ENCODE measurements at places on chromosomes 7 and 10.

DNA sequence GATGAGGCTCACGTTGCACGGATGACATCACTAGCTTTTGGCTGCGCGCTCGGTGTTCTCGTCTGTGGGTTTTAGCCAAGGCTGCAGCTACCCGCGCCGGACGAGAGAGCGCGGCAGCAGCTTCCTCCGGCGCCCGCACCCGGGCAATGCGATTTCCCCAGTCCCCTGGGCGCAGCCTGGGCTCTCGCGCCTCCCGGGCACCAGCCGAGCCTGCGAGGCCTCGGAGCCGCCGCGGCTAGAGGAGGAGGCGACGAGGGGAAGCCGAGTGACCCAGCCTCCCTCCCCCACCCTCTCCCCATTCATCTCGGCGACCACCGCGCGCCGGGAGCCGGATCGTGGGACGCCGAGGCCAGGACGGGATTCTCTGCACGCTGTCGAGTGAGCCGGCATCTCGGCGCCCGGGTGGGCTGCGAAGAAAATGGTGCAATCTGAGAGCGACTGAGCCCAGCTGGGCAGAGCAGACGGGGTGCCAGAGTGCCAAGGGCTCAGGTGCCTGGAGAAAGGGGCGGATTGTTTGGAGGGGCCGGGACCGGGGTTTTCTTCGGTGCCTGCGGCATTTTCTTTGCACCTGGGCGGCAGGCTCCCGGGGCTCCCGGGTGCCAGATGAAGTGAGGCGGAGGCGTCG lies 1.2 kb upstream of the TMEM178B start:
- peak; percentile 10 for DNase-seq

DNA sequence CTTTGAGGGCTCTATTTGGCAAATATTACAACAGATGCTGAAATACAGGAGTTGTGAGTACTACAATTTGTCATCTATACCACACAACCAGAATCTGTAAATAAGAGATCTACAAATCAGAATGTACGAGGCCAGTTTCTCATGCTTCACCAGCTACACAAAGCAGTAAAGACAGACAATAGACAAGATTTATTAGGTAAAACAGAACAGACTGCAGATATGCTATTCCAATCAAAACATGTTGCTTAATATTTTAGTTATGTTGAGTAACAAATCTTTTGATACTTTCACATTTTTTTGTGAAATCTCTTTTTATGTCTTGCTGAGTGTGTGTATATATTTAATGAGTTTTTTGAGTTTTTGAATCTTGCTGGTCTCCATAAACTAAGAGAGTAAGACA lies 109.1 kb downstream of the CHCHD3 start:
- DNase-seq, result no peak

- DNase-seq, result no peak
Measured at GRCh38 chr7:92205987-92206386, 27.0 kb upstream of the LRRD1 start.

DNA sequence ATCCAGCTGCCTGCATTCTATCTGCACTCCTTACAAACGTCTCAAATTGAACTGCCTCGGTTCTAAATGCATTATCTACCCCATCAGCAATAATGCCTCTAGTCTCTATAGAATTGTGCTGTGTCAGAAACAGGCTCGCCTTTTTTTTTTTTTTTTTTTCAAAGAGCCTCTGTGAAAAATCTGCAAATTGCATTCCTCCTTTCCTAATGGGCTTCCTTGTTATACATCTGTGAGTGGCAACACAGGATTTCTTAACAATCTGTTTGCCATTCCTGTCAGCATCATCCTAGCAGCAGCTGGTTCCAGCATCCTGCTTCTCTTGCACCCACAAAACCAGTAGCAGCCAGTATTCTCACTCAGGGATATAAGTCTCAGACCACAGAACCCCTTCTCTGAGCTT lies 413.5 kb upstream of the SEMA3D start:
- DNase-seq, result no peak

- DNase-seq, result no peak
Measured at GRCh38 chr7:102047-102711, 90.2 kb upstream of the FAM20C start.

GRCh38 chr7:95972523-95972922 lies 200.2 kb downstream of the DYNC1I1 start:
- no peak for DNase-seq

DNA sequence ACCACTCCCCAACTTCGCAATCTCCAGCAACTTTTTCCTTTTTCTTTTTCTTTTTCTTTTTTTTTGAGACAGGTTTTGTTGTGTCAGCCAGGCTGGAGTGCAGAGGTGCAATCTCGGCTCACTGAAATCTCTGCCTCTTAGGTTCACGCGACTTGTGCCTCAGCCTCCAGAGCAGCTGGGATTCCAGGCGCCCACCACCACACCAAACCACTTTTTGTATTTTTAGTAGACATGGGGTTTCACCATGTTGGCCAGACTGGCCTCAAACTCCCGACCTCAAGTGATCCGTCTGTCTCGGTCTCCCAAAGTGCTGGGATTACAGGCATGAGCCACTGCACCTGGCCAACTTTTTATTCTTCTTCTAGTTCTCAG lies 55.0 kb downstream of the KIAA1549 start:
- DNase-seq, result no peak

GRCh38 chr7:151592868-151593486 lies 73.3 kb upstream of the RHEB start:
- DNase-seq, result no peak

GRCh38 chr10:133467286-133467911 lies 13.7 kb downstream of the SCART1 start:
- DNase-seq, result no peak

GRCh38 chr10:120961795-120962755 lies 110.9 kb downstream of the WDR11 start:
- DNase-seq, result no peak

GRCh38 chr7:46368871-46369270 lies 447.8 kb upstream of the IGFBP3 start:
- DNase-seq, result no peak

DNA sequence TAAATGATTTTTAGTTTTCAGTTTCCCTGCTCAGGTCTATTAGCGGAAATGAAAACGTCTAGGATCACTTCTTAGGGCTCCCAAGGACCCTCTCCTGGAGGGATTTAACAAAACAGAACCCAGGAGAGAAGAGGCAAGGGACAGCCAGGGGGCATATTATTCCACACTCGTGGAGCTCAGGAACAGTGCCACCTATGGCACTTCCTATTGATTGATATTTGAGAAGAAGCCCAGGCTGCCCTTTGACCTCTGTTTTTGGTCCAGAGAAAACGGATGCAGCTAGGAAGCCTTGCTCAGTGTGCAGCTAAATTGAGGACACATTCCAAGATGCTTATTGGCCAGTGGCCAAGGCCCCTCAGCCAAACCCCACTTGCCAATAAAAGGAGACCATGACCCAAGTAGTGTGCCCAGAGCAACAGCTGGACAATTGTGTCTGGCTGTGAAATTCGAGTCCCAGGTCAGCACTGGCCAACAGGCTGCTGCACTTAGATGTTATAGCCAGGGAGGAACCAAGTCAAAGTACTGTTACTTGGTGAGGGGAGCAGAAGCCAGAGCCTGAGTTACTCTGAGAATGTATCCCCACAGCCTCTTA lies 24.0 kb upstream of the GPNMB start:
- no peak for DNase-seq

DNA sequence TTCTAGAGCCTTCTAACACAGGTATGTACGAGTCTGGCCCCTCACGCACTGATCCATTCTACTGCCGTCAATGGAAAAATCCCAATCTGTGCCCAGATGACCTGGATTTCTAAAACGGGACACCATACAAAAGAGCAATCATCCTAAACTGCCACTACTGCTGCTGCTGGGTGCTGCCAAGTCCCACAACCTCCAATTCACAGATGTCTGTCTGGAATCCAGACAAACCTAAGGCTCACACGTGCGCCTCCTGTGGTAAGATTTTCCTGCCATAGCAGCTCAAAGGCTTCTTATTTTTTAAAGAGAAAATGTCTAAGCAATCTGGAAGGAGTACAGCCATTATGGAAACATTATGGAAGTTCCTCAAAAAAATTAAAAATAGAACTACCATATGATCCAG lies 40.9 kb downstream of the JCAD start:
- no peak for DNase-seq
